ENCODE measurements at places on chromosomes 12 and 14.
A peak's percentile ranks its signal among the peaks of the same experiment; 100 is the strongest.

DNA sequence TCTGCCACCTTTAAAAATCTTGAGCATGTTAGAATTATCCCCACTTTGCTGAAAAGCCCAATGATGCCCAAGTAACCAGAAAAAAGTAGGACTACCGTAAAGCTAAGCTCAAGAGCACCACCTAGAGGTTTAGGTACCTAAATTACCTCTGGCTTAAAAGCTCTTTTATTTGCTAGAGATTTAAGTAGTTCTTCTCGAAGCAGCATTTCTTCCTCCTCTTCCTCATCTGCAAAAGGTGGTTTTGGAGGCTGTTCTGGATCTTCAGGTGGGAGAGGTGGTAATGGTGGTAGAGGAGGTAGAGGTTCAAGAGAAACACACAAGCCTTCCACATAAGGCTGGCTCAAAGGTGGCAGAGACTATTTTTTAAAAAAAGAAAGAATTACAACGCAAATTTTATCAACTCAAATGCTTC is 26.9 kb downstream of the ZFC3H1 start:
- peak; percentile 59 for DNase-seq

DNA sequence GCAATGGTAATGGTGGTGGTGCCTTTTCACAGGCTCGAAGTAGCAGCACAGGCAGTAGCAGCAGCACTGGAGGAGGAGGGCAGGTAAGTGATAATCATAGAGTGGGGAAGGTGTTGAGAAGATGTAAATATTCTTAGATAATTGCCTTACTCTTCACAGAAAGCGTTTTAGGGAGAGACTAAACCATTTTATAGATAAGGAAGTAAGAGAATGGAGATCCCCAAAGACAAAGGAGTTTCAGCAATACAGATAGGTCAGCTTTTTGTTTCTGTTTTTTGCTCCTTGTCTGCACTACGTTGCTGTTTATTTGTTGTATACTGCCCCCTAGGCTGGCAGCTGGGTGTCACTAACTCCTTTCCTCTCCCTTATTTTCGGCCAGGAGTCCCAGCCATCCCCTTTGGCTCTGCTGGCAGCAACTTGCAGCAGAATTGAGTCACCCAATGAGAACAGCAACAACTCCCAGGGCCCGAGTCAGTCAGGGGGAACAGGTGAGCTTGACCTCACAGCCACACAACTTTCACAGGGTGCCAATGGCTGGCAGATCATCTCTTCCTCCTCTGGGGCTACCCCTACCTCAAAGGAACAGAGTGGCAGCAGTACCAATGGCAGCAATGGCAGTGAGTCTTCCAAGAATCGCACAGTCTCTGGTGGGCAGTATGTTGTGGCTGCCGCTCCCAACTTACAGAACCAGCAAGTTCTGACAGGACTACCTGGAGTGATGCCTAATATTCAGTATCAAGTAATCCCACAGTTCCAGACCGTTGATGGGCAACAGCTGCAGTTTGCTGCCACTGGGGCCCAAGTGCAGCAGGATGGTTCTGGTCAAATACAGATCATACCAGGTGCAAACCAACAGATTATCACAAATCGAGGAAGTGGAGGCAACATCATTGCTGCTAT is 2.0 kb downstream of the SP1 start:
- DNase-seq, result peak; percentile 29

GRCh38 chr12:122064025-122064777 is 14.4 kb upstream of the MLXIP start:
- peak; percentile 96 for DNase-seq

GRCh38 chr14:102096569-102097188 is 9.8 kb upstream of the HSP90AA1 start:
- DNase-seq, result no peak

DNA sequence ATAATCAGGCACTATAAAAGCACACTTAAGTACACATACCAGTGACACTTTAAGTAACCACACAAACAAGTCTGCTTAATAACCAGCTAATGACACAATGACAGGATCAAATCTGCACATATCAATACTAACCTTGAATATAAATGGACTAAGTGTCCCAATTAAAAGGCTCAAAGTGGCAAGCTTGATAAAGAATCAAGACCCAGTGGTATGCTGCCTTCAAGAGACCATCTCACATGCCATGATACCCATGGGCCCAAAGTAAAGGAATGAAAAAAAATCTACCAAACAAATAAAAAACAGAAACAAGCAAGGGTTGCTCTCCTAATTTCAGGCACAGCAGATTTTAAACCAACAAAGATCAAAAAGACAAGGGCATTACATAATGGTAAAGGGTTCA is 470.4 kb downstream of the TRHDE start:
- DNase-seq, result no peak

GRCh38 chr12:127752802-127753201 is 514.2 kb upstream of the TMEM132C start:
- DNase-seq, result no peak

DNA sequence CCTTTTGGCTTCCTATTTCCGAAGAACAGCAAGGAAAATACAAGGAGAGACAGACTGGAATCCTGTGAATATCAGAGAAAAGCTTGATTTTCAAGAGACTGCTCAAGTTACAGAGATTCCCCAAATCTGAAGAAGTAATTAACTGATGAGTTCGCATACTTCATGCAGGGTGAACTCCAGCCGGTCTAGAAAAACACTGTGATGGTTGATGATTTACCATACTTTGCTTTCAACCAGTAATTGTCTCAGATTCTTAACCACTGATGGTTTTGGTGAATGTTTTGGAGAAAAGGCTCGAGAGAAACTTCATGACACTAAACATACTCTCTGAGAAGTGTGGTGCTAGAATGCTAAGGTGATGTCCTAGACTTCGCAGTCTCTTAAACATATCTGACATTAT is 4.4 kb upstream of the PLXNC1 start:
- no peak for DNase-seq
